ENCODE measurements at places on chromosomes 16 and 17.

DNA sequence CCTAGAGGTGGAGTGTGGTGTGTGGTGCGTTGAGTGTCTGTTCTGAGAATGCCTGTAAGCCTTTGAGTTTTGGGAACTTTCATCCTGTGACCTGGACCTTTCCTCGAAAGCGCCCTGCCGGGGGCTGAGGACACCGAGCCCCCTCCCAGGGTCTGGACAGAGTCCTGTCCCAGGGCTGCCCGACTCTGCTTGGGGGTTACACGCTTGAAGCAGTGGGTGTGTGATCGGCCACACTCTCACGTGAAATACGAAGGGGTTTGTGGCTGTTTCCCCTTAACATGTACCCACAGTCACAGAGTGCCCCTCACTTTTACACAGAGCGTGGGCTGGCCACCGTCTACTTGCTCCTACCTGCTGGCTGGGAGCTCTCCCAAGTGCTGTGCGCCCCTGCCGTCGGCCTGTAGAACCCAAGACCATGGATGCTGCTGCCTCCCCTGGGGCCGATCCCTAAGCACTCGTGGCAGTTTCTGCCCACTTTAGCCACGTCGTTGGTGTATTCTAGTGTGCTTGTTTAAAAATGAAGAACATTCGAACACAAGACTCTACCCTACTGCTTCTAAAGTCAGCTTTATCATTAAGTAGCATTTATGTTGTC is 6.8 kb downstream of the ZNF750 start:
- no peak for DNase-seq

DNA sequence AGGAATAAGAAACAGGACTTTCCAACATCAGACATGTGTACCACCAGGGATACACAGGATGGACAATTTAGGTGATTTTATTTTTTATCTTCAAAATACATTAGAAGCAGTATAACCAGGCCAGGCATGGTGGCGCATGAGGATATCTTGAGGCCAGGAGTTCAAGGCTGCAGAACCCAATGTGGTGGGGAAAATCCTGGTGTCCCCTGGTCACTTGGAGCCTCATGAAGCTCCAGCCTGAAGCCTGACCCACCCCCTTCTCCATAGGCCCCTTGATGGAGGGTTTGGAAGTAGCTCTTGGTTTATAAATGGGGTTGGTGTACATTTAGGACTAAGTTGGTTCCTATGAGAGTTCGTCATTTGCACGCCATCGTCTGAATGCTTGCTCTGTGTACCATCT is 88.6 kb downstream of the MYH11 start:
- DNase-seq: no peak

GRCh38 chr16:82649766-82650165 is 23.0 kb downstream of the CDH13 start:
- DNase-seq: no peak

- DNase-seq: no peak
These were observed 7.6 kb downstream of the NXPH3 start for GRCh38 chr17:49583226-49583625.

DNA sequence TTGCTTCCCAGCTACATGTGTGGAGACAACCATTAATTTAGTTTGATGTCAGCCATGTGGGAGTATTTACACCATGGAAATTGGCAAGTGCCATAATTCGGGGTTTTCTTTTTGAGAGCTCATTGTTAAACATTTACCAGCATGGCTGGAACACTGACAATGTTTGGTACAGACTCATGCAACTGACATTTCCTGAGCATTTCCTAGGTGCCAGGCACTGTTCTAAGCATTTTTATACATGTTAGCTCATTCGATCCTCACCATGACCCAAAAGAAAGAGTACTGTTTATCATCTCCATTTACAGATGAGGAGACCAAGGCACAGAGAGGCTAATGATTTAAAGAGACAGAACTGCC is 86.9 kb downstream of the FOXL1 start:
- DNase-seq: no peak

DNA sequence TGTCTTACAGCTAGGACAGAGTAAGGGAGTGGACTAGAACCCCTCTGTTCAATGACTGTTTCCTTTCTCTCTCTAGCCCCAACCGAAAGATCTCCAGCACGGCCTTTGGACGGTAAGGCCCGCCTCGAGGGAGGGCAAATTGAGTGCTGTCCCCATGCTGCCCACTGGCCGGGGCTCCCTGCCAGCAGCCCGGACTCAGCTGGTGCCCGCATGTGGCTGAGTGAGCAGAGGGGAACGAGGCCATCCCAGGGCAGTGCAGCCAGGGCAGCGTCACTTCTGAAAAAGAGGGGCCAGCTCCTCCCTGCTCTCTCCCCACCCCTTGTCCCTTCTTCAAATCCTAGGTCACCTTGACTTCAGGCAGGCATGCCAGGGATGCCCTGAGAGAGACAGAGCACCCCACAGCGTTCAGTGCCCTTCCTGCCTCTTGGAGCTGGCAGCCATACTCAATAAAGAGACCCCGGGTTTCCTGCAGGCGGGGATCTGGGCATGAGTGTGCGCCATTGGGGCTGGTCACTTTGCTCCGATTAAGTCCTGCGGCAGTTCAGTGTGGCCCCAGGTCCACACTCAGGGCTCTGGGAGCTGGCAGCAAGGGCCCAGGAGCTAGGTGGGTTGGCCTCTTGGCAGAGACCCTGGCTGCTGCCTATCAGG is 130.9 kb downstream of the RAB11FIP4 start:
- no peak for DNase-seq

DNA sequence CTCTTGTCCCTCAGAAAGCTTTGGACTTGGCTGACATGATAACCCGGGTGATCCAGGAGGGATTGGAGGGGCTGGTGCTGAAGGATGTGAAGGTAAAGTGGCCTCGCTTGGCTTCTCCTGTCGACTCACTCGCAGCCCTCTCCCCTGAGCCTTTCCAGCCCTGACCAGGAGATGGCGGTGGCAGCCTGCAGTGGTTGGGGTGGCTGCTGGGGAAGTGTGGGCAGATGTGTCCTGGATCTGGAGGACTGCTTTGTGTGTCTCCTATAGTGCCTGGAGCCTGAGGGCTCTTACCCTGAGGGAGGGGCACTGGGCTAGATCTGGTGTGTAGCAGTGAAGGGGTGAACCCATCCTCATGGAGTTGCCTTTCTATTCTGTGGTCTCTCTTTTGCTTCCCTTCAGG is 17.9 kb downstream of the LIG3 start:
- peak; percentile 55 for DNase-seq

- no peak for DNase-seq
These were observed 165.8 kb downstream of the CHD9 start for GRCh38 chr16:53220585-53220984.

DNA sequence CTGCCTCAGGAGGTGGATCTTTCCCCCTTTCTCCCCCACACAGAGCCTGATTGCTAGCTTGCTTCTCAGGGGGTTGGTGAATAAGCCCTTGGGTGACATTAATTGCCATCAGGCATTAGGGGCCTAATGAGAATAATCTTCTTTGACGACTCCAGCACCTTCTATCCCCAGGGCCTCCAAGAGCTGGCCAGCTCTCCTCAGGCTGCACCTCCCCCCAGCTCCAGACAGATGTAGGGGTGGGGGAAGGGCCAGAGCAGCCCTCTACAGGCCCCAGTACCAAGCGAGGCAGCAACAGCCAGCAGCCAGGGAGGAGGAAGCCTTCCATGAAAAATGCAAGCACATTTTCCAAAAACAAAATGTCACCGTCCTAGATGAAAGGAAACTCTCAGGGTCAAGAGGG is 1.4 kb upstream of the TMEM132E start:
- DNase-seq: no peak

GRCh38 chr17:68511254-68511670 is 968 bp upstream of the PRKAR1A start:
- DNase-seq: no peak

DNA sequence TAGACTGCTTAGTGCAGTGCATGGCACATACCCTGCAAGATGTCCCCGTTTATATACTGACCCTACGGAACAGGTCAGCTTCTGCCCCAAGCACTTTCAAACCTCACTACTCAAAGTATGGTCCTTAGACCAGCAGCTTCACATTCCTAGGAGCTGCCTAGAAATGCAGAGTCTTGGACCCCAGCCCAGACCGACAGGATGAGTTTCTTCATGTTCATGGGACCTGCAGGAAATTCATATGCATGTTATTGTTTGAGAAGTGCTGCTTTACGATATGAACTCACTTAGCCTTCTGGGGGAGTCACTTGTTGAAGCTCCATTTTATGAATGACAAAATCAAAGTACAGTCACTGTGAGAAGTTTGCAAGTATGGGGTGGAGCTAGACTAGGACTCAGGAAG is 82.6 kb downstream of the DYNLRB2 start:
- DNase-seq: no peak

GRCh38 chr17:73013816-73014663 is 78.4 kb downstream of the SLC39A11 start:
- DNase-seq: no peak

- no peak for DNase-seq
These were observed 71.8 kb downstream of the IRX5 start for GRCh38 chr16:55002419-55002818.

DNA sequence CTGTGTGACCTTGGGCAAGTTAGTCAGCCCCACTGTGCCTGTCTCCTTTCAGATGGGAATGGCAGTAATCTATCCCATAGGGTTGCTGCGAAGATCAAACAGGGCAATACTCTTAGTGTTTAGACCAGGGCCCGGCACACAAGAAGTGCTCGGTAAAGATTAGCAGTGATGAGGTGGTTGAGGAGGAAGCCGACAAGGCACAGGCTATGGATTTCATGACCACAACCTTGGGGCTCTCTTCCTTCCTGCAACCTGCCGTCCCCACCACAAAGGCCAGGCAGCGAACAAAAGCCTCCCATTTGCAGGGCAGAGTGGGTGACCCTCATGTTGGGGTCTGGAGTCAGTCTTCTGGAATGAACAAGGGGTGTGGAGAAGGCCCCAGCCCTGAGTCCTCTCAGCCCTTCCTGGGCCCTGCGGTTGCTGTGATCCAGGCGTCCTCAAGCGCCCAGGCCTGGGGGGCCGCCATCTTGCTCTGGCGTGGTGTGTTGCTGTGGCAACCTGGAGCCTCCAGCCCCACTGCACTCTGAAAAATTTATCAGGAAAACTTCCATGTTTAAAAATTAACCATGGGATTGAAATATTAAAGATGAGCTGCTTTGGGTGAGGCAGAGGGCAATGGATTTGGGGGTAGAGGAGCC is 9.8 kb downstream of the ADAM11 start:
- DNase-seq: no peak

DNA sequence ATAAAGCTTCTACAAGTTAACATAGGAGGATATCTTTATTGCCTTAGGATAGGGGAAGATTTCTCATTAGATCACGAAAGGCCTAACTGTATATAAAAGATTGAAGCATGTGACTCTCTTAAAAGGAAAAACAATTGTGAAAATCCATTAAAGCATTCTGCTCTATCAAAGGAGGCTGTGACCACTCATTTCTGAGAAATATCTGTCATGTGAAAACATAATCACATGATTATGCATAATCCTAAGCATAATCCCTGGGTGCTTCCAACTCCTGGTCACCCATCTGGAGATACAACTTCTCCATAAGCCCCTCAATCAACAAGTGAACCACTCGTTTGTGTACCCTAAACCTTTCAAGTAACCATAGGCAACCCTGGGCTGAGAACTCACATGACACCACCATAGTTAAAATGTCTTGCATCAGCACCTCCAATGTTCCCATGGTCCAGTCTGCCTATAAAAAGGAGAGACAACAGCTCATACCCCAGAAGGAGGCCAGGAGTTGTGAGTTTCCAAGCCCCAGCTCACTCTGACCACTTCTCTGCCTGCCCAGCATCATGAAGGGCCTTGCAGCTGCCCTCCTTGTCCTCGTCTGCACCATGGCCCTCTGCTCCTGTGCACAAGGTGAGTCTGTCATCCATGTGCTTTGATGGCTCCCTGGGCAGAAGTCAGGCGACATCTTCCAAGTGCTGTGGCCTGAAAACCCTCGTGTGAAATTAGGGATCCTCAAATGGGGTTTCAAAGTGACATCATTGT is at the start of gene CCL18:
CCL18 (plus strand) TSS at position 487 of the 756 bp plus-strand sequence; CDS start at position 558, 71 bp downstream.
- no peak for DNase-seq

GRCh38 chr17:54324813-54325212 is 502.1 kb downstream of the KIF2B start:
- no peak for DNase-seq

- no peak for DNase-seq
These were observed 4.3 kb downstream of the SPDYE4 start for GRCh38 chr17:8753976-8754440.

- no peak for DNase-seq
These were observed 40.3 kb upstream of the DDX52 start for GRCh38 chr17:37683454-37683984.

Measured in stimulated activated CD4-positive, alpha-beta T cell treated with anti-CD3 and anti-CD28 coated beads, TNF-alpha, amount 100 ng/mL, for 24 hours (primary cell).